ENCODE measurements at places on chromosomes 11 and 22. TPM values are rescaled to one million over a fixed set of nuclear protein-coding genes. Genes with fewer than 3 reads are reported as not detected.

- DNase-seq, result no peak
Measured at GRCh38 chr11:59559886-59560285, 48.5 kb downstream of the OR4D9 start.

DNA sequence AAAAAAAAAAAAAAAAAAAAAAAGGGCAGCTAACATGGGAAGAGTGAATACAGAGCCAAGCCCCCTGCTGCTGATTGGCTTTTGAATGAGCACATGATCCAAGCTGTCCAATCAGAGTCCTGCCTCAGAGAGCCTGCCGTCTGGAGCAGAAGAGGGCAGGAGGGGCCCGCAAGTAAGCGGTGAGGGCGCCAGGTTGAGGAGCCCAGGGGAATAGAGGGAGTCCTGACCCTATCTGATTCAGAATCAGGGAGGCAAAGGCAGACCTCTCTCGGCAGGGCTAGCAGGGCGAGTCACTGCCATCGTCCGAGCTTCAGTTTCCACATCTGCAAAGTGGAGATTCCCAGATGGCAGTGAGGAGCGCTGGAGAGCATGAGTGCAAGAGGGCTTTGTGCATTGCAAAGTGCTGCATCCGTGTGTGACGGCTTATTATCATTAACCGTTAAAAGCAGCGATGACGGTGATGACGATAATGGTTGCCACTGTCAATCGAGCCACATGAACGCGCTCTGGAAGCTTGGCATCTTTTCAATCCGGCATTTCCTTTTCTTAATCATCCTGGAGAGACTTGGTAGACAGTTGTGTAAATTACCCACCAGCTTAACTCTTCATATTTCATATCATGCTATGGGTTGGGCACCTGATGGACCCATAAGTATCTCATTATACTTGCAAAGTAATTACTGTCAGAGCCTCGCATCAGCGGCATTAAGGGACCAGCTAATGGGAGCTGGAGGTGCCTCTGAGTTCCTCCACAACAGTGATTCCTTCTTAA is 68.6 kb upstream of the ATXN10 start:
- no peak for DNase-seq

Gene ROBO4
- total RNA-seq, result not detected

Gene SLC6A5
- not detected for total RNA-seq

- DNase-seq, result no peak
Measured at GRCh38 chr11:64102005-64102738, 63.7 kb downstream of the MACROD1 start.

DNA sequence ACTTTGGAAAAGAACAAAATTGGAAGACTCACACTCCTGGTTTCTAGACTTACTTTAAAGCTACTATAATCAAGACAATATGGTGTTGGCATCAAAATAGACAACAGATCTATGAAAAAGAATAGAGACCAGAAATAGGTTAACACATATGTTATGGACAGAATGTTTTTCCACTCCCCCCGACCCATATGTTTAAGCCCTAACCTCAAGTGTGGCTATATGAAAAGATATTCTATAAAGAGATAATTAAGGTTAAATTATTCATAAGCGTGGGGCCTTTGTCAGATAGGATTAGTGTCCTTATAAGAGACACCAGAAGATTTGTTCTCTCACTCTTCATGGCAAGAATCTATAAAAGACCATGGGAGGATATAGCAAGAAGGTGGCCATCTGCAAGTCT is 440.0 kb downstream of the AASDHPPT start:
- DNase-seq, result no peak

Gene PDGFD
- total RNA-seq, result 0.53 TPM

- DNase-seq, result no peak
Measured at GRCh38 chr11:27934830-27935145, 173.2 kb downstream of the KIF18A start.

GRCh38 chr11:45385423-45385822 is 99.3 kb upstream of the SYT13 start:
- no peak for DNase-seq

DNA sequence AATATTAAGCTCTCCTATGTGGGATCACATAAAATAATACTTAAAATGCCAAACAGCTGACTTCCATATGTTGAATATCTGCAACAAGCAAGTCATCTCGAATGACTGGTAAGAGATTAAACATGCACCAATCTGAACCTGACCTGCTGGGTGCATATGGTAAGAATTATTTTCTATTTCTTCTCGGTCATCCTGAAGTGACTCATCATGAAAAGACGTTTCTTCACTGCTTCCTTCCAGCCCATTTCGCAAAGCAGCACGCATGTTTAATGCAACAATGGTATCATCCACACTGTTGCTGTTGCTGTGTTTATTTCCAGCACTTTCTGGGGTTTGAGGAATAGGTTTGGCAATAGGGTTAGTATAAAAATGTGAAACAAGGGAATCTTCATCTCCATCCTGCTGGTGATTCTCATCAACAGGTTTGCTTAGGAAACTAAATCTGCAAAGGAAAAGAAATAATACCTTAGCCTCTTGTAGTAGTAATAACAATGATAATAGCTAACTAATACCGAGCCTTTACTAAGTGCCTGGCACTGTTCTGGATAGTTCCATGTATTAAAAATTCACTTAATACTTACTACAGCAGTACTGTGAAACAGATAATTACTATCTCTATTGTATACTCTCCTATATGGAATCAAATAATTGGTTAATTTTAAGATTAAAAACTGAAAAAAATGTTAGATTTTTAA is 52.0 kb upstream of the CHRNA10 start:
- no peak for DNase-seq

GRCh38 chr22:40524392-40525249 is 111.9 kb downstream of the MRTFA start:
- DNase-seq, result no peak

Gene OSBP2
- total RNA-seq, result 1.1 TPM

DNA sequence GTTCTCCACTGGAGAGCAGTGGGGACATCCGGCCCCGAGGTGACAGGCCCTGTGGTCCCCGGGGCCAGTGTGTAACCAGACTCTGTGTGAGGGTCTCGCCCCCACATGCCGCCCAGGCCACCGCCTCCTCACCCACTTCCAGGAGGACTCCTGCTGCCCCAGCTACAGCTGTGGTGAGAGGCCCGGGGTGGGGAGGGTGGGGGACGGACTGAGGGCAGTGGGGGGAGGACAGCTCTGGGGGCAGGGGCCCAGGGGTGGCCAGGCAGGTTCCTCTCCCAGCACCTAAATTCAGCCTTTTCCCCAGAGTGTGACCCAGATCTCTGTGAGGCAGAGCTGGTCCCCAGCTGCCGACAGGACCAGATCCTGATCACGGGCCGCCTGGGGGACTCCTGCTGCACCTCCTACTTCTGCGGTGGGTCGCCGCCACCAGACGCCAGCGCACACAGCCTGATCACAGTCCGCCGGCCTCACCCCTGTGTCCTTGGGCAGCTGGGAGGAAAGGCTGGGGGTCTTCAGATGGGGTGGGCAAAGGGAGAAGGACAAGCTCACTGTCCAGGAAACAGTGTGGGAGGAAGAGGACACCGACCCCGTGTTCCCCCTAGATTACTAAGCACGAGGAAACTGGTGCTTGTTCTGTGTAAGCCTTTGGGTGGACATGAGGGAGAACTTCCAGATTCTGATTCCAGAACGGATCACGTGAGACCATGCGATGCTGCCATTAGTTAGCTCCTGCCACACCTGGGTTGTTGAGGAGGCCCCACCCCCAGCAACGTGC is 84.4 kb upstream of the MYOD1 start:
- no peak for DNase-seq

GRCh38 chr22:37248251-37248650 is 4.2 kb upstream of the RAC2 start:
- DNase-seq, result no peak

Gene RAB38
- 0.64 TPM for total RNA-seq

Gene PHLDB1
- total RNA-seq, result 4.3 TPM

GRCh38 chr11:119726150-119726553 is 2.8 kb downstream of the NECTIN1 start:
- no peak for DNase-seq

- no peak for DNase-seq
Measured at GRCh38 chr22:49027368-49027670, 800.4 kb downstream of the BRD1 start.
